ENCODE measurements at places on chromosomes 7 and 10.

GRCh38 chr7:51732116-51732515 lies 415.5 kb upstream of the COBL start:
- DNase-seq: no peak

DNA sequence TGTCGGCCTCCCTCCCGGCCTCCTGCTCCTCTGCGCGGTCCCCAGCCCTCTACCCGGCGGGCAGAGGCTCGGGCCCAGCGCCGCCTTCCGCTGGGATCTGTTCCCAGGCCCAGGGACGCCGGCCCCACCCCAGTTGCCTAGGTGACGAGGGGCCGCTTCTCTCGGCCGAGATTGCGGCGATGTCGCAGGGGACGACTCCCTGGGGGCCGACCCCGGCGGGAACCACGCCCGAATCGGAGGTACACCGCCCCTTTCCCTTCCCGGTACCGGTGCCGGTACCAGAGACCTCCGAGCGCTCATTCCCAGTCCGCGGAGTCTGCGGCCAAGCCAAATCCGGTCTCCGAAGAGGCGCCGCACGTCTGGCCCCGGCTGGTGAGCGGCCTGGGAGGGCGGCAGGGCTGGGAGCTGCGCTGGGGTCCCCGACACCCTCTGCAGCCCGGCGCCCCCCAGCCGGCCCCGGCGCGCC lies at the start of gene CABCOCO1:
CABCOCO1 (plus strand) TSS at position 136 of the 466 bp plus-strand sequence; CDS start at position 180, 44 bp downstream.
- no peak for DNase-seq

DNA sequence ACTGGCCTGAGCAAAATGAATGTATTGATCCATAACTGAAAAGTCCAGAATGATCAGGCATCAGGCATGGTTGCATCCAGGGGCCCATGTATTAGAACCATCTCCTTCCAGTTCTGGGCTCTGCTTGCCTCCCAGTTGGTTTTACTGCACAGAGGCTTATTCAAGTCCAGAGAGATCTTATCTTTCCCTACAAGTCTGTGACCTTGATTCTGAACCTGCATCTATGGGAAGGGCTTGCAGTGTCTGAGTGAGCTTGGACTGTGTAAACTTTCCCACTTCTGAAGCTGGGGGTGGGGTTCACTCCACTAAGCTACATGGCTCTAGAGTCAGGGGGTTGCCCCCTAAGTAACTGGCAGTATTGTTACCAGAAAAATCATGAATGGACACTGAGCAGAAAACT lies 136.2 kb downstream of the TCF7L2 start:
- DNase-seq: no peak

GRCh38 chr7:88881136-88881535 lies 85.6 kb upstream of the TEX47 start:
- no peak for DNase-seq

DNA sequence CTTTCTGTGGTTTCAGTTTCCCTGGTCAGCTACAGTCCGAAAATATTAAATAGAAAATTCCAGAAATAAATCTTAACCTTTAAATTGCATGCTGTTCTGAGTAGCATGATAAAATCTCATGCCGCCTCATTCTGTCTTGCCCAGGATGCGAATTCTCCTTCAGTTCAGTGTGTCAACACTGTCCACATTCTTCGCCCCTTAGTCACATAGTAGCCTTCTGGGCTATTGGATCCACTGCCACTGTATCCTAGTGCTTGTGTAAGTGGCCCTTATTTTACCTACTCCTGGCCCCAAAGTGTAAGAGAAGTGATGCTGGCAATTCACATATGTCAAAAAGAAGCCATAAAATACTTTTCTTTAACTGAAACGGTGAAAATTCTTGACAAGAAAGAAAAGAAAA lies 129.6 kb downstream of the ZWINT start:
- DNase-seq: no peak

GRCh38 chr7:132415259-132415658 lies 161.0 kb downstream of the PLXNA4 start:
- no peak for DNase-seq

DNA sequence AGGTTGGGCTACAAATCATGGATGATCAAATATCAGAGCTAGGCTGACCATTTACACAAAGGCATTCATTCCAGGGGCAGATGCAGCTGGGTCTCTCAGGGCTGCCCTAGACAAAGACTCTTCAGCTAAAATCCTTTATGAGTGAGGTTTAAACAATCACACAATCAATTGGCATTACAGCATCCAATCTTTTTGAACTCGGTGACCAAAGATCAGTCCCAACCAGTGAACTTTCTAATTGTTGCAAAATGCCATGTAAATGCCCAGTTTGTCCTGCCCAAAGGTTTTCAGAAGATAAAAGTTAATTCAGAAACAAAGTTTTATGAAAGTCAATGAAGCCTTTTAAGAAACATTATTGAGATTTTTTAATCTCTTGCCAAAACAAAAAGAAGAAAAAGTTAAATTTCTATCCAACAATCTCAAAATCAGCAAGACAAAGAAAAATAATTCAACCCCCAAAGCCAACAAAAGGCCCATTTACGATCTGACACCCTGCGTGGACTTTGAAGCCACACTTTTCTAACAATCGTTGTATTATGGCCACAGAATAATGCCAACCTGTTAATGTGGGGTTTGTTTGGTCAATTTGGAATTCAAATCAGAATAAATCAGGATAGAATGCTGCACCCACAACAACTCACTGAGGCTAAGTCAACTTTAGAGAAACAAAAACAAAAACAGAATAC lies 40.9 kb downstream of the GPR37 start:
- no peak for DNase-seq

- DNase-seq: peak; percentile 89
These were observed 93.2 kb upstream of the KIF5B start for GRCh38 chr10:32149252-32149955.

GRCh38 chr7:90520484-90520883 lies 51.0 kb downstream of the PTTG1IP2 start:
- no peak for DNase-seq

GRCh38 chr7:122884186-122884585 lies 2.1 kb downstream of the CADPS2 start:
- DNase-seq: no peak

- DNase-seq: no peak
These were observed 7.6 kb upstream of the ELN start for GRCh38 chr7:74020390-74020789.

DNA sequence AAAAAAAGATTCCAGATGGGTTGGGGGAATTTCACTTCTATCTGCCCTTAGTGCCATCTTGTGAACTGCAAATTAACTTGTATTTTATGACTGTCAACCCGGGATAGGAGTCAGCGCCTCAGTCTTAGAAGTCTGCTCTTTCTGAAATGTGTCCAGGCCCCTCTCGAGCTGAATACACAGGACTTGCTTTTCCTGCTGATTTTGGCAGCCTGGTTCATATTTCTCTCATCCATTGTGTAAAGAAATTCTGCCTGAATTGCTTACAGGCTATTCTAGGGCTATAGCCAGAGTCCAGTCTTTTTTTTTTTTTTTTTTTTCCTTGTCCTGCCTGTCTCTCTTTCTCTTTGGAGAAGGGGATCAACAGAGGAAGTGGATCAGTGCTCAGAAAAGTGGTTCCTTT lies 24.6 kb downstream of the GATA3 start:
- no peak for DNase-seq

DNA sequence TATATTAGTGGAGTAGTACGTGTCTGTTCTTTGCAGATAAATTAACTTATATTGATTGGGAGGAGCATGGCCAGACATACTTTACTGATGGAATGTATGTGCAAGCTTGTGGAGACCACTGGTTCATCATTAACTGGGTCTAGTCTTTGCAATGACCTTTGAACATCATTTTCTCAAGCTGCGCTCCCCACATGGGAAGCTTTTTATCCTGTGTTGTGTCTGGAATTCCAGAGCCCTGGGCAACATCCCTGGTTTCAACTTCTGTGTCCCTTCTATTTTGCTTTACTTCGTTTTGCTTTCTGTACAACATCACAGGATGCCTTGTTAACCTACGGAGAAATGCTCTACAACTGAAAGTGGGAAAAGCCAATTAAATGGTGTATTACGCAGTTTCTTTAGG lies 38.3 kb downstream of the MACROH2A2 start:
- DNase-seq: no peak

GRCh38 chr7:39094731-39095130 lies 117.0 kb downstream of the POU6F2 start:
- DNase-seq: no peak

GRCh38 chr7:50793120-50793946 lies 10.6 kb upstream of the GRB10 start:
- peak; percentile 36 for DNase-seq

DNA sequence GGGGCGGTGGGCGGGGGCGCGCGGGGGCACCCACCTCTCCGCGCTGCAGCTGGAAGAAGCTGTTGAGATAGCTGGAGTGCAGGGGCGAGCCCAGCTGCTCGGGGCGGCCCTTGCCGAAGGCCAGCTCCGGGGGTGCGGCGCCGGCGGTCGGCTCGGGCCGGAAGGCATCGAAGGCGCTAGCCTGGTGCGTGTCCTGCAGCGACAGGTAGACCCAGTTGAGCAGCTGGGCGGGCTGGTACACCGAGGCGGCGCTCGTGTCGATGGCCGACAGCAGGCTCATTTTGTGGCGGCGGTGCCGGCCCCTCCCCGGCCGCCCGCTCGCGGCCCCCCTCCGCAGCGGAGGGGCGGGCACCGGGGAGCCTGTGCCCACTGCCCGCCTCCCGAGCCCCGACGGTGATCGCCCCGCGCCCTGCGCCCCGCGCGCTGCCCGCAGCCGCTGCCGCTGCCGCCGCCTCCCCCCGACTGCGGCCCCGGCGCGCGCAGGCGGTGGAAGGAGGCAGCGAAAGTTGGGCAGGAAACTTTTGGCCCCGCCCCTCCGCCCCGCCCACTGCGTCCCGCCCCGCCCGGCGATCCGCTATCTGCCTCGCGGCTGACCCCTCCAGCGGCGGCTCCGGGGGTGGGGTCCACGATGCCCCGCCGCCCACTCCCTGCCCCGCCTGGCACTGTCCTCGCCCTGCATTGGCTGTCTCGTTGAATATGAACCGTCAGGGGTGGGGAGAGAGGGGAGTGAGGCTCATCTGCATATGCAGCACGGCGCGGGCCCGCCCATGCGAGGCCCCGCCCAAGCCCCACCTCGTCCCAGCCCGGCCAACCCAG lies at the start of gene ZCCHC24:
ZCCHC24 (minus strand) TSS at position 464 of the 816 bp plus-strand sequence; CDS start at position 280, 184 bp downstream.
- DNase-seq: peak; percentile 95

DNA sequence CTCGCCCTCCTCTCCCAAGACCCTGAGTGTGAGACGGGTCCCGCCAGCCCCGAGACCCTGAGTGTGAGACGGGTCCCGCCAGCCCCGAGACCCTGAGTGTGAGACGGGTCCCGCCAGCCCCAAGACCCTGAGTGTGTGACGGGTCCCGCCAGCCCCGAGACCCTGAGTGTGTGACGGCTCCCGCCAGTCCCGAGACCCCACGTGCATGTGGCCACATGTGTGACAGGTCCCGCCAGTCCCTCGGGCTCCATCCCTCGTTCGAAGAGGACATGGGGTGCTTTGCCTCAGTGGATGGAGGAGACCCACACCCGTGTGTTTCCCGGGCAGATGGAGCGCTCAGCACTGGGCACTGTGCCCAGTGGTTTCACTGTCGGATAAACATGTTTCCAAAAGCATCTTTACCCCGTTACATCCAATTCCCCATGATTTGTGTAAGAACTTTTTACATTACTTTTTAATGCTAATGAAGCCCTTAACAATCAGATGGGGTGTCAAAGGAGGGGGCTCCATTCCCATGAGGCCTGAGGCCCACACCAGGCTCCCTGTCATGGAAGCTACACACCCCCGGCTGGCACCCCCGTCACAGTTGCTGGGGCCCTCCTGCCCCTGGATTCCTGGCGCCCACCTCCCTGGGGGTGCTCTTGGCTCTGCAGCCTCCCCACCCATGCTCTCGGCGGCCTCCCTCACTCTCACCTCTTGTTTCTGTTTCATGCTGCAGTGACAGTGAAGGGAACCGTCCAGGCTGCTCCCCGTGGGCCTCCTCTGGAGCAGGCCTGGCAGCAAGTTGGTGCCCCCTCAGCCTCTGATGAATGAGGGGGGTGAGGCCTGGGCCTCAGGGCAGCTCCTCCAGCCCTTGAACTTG lies 48.5 kb upstream of the CFAP46 start:
- no peak for DNase-seq

DNA sequence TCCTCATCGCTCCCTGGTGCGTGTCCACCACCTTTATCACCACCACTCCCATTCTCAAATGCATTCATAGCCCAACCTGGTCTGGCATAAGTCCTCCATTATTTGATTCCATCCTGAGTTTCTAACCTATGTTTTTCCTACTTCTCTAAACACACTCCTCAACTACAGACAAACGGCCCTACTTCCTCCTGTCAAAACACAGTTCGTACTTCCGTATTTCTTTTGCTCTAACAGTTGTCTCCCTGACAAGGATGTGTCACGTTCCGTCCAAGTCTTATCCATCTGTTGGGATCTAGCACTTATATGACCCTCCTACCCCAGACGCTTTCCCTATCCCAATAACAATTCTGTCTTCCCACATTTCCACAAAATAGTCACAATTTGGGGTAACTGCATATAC lies 46.8 kb downstream of the DOCK4 start:
- DNase-seq: no peak

- DNase-seq: no peak
These were observed 13.2 kb upstream of the AQP1 start for GRCh38 chr7:30898411-30898810.

DNA sequence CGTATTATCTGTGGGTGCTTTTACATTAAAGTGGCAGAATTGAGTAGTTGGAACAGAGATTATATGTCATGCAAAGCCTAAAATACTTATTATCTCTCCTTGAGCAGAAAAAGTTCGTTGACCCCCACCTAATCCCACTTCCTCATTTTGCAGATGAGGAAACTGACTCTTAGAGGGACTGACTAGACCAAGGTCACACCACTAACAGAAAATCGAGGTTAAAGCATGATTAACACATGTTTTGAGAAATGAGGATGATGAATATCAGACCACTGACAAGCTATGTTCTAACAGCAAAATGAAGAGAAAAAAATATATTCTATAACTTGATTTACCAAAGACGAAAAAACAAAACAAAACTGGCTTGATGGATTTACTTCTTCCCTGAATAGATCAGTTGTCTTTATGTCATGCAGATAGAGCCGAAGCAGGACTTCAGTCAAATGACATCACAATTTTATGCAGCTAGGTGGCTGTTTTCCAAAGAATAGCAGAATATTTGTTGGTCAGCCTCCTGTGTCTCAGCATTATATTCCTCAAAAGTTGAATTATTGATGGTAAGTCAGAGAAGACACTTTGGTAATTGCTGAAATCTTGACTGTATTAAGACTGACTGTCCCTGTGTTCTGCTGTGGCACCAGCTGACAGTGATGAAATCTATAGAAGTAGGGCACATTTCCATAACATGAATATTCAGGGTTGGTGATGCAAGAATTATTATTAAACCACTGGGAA lies 24.2 kb upstream of the SMIM30 start:
- DNase-seq: no peak

DNA sequence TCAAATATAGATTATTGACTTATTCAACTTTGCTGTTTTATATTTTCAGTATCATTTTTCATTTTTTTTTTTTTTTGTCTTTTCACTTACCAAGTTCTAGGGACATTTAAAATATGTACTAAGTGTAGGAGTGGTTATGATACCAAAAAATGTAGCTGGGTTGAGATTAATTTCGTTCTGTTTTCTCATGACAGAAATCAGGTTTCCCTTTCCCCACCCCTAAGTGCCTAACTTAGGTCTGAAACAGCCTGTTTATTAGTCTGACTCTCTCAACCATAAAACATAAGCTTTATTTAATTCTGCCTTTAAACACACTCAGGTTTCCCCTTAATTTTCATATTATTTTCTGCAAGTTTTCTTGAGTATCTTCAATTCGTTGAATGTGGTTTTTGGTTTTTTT lies 22.1 kb downstream of the TMEM106B start:
- DNase-seq: no peak

GRCh38 chr7:100483090-100483721 lies 521 bp upstream of the NYAP1 start:
- DNase-seq: peak; percentile 84

GRCh38 chr10:117670116-117670904 lies 127.8 kb downstream of the EMX2 start:
- DNase-seq: no peak

GRCh38 chr10:50794490-50794889 lies 54.8 kb downstream of the ASAH2B start:
- no peak for DNase-seq

All from activated CD4-positive, alpha-beta T cell treated with anti-CD3 and anti-CD28 coated beads, Interleukin-10, Interleukin-2, amounts not matched to agents 100 ng/mL and 50 ng/mL, durations not matched to agents 16 hours and 8 hours (primary cell).